ENCODE measurements at places on chromosomes 12 and 14.

GRCh38 chr12:51323966-51324895 is at the start of gene BIN2:
Gene BIN2 (minus strand): TSS chr12:51324174. CDS start chr12:51324102, 72 bp downstream.
- peak; percentile 49 for DNase-seq

DNA sequence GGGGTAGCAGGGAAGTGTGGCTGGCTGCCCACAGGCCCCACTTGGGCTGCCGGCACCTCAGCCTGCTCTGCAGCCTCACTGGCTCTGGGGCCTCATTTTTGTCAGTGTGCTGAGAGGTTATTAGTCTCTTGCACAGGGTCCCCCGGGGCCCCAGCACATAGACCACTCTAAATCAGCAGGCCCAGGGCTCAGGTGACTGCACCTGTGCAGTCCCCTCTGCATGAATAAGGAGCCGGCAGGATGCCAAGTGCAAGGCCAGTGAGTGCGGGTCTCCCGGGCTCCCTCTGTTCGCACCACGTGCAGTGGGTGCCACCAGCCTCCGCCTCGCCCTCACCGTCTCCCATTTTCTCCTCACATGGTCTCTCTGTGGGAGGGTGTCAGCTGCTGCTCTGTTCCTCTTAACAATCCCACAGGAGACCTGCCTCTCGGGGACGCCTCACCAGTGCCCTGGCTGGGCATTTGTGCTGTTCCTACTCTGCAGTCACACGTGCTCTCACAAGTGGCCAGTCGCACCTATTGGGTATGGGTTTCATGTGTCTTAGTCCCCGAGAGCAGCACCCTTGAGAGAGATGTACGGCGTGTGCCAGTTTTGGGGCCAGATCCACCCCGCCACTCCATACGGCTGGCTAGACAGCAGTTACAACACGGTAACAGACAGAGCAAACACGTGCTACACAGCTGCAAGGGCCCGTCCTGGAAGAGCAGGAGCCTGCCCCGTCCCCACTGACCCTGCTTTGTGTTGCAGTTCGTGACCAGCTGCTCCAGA is 40.4 kb downstream of the MMAB start:
- no peak for DNase-seq

DNA sequence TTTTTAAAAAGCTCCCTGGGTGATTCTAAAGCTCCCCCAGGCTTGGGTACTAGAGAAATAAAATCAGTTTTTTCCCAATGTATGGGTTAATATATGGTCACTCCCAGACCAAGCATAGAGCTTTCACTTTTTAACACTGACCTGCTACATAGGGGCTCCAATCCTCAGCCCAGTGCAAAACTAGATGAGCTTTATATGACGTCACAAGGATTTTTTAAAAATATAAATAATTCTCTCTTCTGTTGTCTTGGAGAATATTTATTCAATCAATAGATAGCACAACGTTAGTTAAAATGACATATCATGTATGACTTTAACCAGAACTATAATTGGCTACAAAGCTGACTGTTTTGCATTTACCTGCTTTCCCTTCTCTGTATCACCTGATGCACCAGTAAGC is 137.9 kb upstream of the TMCC3 start:
- DNase-seq: no peak

DNA sequence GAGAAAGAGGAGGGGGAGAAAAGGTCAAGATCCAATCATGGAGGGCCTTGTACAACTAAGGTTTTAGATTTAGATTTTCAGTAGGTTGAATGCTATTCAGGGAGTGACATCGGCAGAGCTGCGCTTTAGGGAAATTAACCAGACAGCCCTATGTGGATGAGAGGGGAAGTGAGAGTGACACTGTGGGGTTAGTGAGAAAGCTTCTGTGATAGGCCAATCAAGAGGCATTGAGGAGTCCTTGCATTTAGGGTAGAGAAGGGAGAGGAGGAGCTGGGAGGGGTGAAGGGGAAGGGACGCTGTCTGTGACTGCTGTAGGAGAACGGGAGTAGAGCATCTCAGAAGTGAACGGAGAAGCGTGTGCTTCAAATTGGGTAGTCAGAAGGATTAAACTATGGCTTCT is 3.4 kb downstream of the HSD17B6 start:
- DNase-seq: no peak

GRCh38 chr14:58765843-58766242 is 128.1 kb downstream of the DACT1 start:
- no peak for DNase-seq

- DNase-seq: no peak
Observed at GRCh38 chr12:117686911-117687377, 281.8 kb downstream of the KSR2 start.

- no peak for DNase-seq
Observed at GRCh38 chr12:109626378-109627115, 53.0 kb downstream of the MVK start.

DNA sequence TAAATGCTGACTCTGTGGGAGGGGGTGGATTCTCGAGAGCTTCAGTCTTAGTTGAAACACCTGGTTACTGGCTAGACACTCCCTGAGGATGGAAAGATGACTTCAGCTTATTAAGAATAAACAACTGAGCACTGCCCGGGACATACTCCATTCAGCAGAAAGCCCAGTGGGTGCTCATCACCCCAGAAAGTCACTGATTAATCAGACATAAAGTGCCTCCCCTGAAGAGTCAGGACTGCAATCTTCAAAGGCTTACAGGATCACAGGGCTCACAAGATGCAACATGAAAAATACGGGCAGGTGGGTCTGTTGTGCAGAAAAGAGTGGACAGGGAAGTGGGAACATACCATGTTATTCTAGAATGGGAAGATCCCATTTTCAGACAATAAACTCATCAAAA is 207.0 kb downstream of the CALM1 start:
- DNase-seq: no peak

- DNase-seq: no peak
Observed at GRCh38 chr12:72738811-72739210, 466.6 kb downstream of the TRHDE start.

DNA sequence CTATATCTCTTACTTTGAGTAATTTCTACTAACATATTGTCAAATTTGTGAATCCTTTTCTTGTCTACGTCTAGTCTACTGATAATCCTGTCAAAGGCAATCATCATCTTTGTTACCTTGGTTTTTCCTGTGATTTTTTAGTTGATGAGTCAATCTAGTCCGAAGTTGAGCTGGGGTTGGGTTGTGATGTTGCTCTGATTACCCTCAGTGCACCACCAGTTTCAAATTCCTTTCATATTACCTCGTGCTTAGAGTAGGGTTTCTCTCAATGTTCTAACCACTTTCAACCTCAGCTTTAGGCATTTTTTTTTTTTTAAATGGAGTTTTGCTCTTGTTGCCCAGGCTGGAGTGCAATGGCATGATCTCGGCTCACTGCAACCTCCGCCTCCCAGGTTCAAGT is 186.8 kb downstream of the BTG1 start:
- DNase-seq: no peak

- DNase-seq: no peak
Observed at GRCh38 chr12:123387508-123388176, 3.7 kb downstream of the KMT5A start.

DNA sequence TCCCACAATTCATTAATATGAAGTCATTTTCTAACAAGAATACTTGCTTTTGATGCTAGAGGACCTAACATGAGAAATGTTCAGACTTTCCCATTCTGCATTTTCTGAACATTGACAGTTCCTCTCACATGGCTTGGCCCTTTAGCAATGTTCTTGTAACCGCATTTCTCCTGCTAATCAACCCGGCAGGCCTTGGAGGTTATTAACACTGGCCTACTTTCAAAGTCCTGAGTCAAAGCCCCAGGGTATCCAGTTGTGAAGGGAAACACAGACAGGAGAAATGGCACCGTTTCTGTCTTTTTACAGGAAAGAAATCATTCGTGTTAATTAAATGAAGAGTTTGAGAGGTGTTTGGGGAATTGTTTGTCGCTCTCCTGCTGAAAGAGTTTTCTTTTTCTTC is 446.5 kb upstream of the MIS18BP1 start:
- DNase-seq: no peak

Measured in stimulated activated CD8-positive, alpha-beta memory T cell treated with anti-CD3 and anti-CD28 coated beads, Interleukin-7, amount 100 ng/mL, for 1 hour (primary cell).